ENCODE measurements at places on chromosomes 3 and 15.

GRCh38 chr15:95944193-95944592 is 386.3 kb upstream of the NR2F2 start:
- no peak for DNase-seq

DNA sequence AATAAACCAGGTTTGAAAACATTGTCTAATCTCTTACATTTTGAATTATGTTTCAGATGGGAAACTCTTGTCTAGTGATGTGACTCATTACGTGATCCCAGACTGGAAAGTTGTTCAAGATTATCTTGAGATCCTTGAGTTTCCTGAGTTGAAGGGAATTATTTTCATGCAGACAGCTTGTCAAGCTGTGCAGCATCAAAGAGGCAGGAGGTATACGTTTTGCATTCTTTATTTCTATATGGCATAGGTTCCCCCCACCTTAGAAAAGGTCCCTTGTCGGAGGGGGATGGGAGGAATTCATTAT is 1.5 kb downstream of the DIS3L start:
- DNase-seq: no peak

- DNase-seq: no peak
Measured at GRCh38 chr3:124903896-124904834, 17.0 kb upstream of the ITGB5 start.

- DNase-seq: no peak
Measured at GRCh38 chr3:123629747-123630047, 44.8 kb upstream of the HACD2 start.

DNA sequence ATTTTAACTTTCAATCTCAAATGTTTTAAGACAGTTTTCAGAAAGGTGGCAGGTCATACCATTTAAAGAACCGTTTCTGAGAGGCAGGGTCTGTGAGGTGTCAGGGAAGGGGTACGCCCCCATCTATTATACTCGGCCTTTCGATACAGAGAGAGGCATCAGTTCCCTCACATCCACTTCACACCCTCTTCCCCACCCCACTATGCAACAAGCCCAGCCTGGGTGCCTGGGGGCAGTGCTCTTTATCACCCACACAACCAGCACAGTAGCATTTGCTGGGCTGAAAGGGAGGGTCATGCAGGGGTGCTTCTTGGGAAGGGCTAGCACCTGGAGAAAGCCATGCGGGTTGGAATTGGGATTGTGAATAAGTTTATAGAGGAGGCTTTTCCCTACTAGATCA is 56.0 kb upstream of the KCNMB2 start:
- DNase-seq: no peak

DNA sequence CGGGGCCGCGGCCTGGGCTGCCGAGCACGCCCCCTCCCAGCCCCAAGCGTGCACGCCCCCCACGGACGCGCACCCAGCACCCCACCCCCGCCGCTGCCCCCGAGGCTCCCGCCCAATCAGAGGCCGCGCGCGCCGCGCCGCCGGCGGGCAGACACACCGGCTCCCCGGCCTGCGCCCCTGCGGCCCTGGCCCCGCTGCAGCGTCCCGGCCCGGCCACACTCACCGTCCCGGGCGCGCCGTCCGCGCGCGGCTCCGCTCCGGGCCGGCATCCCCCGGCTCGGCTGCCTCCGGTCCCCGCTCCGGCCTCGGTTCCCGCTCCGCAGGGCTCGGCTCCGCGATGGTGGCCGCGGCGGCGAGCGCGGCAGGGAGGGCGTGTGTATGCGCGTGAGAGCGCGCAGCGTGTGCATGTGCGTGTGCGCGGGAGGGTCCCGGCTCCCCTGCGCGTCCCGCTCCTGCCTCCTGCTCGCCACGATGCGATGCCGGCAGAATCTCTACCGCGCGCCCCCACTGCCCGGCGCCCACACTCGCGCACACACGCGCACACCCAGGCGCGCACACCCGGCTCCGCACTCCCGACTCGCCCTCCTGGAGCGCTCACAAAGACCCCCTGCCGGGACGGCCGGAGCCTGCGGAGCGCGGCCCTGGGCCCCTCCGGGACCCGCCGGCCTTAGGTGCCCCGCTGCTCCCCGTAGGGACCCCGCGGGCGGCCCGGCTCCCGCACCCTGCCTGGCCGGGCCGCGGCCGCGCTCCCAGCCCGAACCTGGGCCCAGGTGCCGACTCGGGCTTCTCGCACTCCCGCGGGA is 186.5 kb upstream of the LINGO1 start:
- no peak for DNase-seq

DNA sequence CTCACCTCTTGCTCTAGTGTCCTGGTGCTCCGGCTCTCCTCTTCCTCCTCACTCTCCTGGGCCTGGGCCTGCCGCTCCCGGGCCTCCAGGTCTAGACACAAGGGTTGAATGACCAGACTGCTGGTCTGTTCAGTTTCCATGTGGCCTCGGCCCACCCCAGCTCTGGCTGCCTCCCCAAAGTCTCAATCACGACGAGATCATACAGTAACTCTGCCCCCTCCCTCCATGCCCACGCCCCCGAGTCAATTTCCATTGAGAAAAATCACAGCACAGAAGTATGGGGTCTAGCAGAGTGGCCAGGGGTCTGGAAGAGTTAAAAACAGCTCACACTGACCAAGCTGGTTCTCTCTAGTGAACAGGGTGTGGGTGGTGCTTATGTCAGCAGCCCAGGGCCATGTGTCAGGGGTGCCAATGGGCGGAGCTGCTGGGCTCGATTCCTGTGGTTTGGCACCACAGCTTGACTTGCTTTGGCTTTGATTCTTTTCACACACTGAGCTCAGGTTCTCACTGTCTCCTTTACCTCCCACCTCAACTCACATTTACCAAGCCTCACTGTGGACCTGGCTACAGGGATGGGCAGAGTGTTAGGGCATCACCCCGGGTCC is 6.9 kb downstream of the C15orf62 start:
- DNase-seq: peak; percentile 60

DNA sequence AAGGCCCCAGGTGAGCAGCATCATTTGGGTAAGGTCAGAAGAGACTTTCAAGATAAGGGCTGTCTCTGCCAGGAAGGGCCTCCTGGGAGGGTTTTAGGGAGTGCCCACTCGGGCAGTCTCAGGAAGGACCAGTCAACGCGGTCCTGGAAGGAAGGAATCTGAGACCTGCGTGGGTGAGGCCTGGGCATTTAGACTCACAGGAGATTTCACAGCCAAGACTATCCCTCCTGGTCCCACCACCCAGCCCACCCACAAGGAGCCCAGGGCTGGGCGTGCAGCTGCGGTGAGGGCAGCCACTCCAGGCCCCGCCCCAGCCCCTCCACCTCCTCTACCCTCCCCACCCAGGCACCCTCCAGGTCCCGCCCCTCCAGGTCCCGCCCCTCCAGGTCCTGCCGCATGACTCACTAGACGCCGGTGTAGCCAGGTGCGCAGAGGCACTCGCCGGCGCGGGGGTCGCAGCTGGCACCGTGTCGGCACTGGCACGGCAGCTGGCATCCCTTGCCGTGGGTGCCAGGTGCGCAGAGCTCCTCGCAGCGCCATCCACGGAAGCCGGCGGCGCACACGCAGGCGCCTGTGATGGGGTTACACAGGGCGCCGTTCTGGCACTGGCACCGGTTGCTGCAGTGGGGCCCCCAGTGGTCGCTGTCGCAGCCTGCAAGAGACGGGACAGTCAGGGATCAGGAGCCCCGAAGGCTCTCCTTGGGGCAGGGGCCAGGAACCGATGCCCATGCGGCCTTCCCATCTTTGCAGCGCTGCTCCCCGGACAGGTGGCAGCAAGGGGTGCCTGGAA is 112.7 kb downstream of the RAB11A start:
- DNase-seq: no peak

DNA sequence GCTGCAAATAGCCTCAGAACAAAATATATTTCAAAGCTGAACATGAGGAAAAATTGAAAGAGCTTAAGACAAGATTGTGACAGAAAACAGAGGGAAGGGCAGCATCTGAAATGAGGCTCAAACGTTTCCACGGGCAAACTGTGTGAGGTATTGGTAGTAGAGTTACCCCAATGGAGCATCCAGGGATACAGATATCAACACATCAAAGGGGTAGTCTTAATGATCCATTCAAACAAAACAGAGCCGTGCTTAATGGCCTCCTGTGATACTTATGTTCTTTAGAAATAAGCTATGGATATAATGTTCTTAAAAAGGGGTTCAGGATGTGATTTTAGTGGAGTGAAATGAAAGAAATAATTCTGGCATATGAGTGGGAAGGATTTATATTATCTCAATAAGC is 430.3 kb upstream of the PDZRN3 start:
- DNase-seq: no peak

DNA sequence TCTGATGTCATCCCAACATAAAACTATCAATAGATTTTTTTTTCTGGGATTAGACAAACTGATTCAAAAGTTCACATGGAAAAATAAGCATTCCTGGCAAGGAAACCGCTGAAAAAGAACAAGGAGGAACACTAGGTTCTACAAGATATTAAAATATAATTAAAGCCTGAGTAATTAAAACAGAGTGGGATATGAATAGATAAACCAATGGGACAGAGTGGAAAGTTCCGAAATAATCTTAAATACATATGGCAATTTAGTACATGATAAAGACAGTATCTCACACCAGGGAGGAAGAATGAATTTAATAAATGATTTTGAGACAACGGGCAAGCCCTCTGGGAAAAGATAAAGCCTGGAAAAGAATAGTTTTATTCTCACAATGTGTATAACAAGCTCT is 4.7 kb downstream of the GLDN start:
- DNase-seq: no peak

DNA sequence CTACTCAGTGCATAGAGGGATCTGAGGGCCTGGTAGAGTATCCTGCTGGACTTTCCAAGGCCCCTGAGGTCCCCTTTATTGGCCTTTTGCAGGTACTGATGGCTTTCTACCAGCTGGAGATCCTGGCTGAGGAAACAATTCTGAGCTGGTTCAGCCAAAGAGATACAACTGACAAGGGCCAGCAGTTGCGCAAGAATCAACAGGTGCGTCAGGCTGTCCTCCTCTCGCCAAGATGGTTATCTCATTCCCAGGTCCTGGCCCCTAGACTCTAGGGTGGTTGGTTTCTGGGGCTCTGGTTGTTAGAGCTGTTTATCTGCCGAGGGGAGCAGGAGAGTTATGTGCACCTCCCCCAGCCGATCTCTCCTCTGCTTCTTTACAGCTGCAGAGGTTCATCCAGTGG is 9.3 kb downstream of the EIF2B5 start:
- DNase-seq: no peak

DNA sequence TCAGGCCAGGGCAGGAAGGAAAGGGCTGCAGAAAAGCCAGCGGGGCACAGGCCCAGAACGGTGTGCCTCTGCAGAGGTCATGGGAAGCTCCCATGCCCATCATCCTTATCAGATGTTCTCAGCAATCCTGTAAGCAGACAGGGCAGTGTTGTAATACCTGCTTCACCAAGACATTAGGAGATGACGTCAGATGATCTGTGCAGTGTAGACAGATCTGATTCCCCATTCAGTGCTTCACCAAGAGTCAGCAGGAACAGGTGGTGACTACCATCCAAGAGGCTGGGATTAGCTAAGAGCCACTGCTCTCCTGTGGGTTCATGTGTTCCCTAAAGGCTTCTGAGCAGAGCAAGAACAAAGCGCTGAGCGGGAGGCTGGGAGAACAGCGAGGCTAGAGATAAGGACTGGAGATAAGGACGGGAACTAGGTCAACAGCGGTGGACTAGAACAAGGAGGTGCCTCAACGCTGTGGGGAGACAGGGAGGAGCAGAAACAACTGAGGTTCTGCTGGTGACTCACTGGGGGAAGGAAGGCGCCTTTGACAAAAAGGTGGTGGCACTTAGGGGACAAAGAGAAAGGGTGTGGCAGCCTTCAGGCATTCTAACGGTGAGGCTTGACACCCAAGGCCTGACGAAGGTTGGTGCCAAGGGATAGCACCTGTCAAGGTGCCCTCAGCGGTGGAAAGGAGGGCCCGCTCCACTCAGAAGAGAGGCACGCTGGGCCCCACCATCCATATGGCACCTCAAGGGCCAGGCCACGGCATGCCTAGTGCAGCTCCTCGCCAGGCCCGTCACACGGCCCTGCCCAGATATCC is 28.4 kb downstream of the CCDC12 start:
- no peak for DNase-seq

- no peak for DNase-seq
Measured at GRCh38 chr3:126994661-126995245, 11.8 kb downstream of the PLXNA1 start.

DNA sequence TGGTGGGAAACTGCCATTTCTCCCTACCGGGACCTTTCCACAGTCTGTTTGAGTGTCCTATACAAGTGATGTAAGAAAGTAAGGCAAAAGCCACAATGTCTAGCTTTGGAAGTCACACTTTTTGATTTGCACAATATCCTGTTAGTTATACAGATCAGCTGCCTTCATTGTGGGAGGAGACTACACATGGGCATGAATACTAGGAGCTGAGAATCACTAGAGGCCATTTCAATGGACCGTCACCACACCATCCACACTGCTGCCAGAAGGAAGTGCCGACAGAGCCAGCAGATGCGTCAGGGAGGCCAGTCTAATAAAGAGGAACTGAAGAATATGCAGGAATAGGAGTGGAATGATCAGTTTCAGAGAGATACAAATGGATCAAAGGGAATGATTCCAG is 65.8 kb downstream of the SCN11A start:
- no peak for DNase-seq

DNA sequence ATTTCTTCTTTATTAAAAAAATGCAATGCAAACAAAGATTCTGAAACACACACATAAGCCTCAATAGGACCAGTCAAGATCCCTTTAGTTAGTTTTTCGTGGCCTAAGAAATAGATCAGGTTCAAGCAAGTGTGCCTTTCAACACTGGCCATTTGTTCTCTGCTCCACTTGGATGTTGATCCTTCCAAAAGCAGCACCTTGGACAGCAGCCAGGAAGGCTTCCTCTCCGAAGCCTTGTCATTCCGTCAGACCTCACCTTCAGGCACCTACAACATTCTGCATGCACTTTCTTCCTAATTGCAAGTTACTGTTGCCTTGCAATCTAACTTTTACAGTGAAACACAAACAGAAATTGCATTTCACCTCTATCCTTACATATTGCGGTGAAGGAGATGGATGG is 155.9 kb upstream of the FEZF2 start:
- peak; percentile 22 for DNase-seq

- DNase-seq: no peak
Measured at GRCh38 chr15:68495221-68495950, 63.4 kb upstream of the ITGA11 start.

GRCh38 chr3:135203026-135203425 is 408.0 kb downstream of the EPHB1 start:
- DNase-seq: no peak

GRCh38 chr3:42101048-42101447 is 9.9 kb downstream of the TRAK1 start:
- DNase-seq: peak; percentile 75

GRCh38 chr3:87247430-87247773 is 20.3 kb downstream of the CHMP2B start:
- no peak for DNase-seq

DNA sequence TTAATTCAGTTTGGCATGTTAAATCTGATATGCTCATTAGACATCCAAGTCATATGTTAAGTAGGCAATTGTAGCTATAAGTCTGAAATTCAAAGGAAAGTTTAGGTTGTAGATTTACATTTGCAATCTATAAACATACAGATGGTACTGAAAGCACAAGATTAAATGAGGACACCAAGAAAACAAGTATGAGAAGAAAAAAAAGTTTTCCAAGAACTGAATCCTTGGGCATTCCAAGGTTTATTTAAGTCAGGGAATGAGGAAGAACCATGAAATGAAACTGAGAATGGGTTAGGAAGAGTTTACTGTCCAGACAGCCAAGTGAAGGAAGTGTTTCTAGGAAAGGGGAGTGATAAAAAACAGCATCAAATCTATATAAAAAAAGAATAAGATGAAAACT is 756.1 kb upstream of the DPPA4 start:
- DNase-seq: no peak

Measured in astrocyte of the spinal cord (primary cell).